ENCODE measurements at places on chromosomes 5 and 9. TPM values are rescaled to one million over a fixed set of nuclear protein-coding genes. Genes with fewer than 3 reads are reported as not detected.

Gene GFI1B
- total RNA-seq, result not detected

Gene PTGR1
- 407 TPM for total RNA-seq

Gene GABRA1
- not detected for total RNA-seq

Gene MYOZ3
- total RNA-seq, result 0.05 TPM

Measured in A549 treated with CpdA at 1 μM for 4 hours (cell line).